Germinal center (tissue), 1 donor: ENCODE measurements at places on chromosomes 5 and 9.

DNA sequence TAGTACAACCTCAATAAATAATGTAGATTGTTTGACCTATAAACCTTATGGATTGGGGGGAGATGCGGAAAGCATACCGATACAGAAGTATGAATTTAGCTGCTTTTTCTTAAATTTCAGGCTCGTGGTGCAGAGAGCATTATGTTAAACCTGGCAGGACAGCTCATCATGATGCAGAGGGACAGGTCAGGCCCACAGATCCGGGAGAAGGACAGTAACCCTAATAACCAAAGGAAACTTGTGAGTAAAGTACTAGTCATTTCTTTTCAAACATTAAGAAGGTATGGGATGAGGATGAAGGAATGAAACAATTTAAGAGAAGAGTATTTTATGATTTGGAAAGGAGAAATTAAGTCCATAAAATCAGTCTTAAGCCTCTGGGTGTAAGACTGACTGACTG, 70.5 kb downstream of the ERMP1 start:
- DNase-seq: no peak

GRCh38 chr5:172903790-172904189, 55.4 kb upstream of the RPL26L1 start:
- no peak for DNase-seq

DNA sequence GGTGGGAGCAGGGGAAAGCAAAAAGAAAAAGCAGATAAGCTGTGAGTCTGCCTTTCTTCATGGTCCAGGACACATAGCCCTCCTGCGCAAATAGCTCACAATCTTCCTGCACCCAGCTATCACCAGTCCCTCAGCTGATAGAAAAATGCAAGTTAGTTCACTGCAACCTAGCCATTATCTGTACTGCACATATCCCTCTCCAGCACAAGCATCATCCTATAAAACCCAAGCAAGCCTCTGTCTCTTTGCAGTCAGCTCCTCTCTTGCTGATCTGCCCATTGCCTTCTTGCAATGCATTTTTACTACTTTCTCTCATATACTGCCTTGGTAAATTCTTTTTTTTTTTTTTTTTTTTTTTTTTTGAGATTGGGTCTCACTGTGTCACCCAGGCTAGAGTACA, 20.0 kb upstream of the MSANTD3 start:
- DNase-seq: no peak

DNA sequence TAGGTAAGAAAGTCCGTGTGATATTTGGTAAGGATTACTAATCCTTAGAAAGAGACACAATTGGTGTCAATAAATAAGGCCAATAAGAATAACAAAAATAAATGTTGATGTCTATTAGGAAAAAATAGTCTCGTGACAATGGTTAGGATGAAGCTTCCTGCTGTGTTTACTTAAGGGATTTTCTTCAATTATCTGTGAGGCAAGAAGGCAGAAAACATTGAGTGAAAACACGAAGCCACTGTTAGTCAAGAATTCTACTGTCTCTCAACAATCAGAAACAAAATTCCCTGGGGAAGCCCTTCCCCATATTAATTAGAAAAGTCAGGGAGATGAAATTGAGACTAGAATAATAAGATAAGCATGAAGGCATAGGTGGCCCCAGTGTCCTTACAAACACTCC, 149.0 kb downstream of the SYK start:
- DNase-seq: no peak

GRCh38 chr9:7121055-7121454, 363.3 kb downstream of the KDM4C start:
- DNase-seq: no peak

DNA sequence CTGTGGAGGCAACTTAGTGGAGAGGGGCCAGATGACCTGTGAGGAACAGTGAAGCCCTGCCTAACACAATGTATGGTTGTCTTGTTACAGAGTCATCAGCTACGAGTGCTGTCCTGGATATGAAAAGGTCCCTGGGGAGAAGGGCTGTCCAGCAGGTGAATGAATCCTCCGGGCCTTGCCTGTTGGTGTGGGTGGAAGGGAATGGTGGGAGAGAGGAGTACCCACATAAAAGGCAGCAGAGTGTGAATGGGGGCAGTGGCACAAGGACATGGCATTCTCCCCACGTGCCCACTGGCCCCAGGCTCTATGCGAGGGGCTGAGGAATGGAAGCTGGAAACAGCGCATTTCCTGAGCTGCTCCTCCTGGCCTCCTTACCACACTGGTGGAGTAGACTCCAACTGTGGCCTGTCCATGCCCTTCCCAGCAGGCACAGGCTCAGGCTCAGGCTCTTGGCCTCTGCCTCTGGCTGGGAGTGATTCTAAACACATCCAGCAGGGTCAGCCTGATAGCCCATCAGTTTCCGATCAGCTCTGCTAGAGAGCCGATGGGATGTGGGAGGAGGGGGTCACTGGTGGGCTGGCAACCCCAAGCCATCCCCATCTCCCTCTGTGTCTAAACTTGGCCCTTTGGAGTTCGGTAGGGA, 15.3 kb downstream of the TGFBI start:
- DNase-seq: no peak

DNA sequence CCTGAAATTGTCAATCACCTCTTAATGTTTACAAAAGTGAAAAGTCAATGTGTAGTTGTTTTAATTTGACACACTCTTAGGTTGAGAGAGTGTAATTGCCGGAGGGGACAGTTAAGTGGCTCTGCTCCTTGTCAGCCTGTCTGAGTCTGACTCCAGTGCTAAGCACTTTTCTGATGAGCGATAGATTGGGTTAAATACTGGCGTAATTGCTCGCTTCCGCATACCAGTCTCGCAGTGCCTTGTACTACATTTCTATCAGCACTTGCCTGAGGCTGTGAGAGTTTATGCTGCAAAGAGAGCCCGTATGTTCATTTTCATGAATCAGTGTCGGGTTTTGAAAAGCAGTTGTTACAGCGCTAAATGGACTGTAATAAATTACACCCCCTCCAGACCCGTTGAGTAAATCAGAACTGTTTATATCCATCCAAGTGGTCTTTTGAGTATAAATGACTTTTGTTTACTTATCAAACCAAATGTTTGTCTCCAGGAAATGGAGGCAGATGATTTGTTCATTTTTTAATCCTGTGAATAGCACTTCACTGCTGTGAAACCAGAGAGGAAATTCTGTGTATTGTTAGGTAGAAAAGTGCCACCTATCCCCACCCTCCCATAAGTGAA, 41.0 kb upstream of the DMRT3 start:
- no peak for DNase-seq
